NCI-H1417 treated with DMSO at 0.1 percent for 48 hours (cell line): ENCODE measurements at places on chromosomes 2 and 18.

DNA sequence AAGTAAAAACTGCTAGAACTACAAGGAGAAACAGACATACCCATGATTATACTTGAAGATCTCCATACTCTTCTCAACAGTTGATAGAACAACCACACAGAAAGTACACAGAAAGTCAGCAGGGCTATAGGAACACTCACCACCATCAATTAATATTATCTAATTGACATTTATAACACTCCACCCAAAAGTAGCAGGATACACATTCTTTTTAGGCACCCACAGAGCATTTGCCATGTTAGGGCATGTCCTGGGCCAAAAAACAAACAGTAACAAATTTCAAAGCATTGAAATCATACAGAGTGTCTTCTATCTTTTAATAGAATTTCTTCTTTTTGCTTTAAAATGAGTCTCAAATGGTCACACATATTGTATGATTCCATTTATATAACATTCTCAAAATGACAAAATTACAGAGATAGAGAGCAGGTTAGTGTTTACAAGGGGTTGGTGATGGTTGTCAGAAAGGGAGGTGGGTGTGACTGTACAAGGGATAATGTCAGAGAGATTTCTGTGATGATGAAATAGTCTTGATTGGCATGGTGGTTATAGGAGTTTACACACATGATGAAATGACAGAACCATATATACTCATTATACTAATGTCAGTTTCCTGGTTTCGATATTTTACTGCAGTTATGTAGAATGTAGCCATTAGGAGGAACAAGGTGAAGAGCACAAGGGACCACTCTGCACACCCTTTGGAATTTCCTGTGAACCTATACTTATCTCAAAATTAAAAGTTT lies 82.8 kb downstream of the NCK2 start:
- DNase-seq = no peak

DNA sequence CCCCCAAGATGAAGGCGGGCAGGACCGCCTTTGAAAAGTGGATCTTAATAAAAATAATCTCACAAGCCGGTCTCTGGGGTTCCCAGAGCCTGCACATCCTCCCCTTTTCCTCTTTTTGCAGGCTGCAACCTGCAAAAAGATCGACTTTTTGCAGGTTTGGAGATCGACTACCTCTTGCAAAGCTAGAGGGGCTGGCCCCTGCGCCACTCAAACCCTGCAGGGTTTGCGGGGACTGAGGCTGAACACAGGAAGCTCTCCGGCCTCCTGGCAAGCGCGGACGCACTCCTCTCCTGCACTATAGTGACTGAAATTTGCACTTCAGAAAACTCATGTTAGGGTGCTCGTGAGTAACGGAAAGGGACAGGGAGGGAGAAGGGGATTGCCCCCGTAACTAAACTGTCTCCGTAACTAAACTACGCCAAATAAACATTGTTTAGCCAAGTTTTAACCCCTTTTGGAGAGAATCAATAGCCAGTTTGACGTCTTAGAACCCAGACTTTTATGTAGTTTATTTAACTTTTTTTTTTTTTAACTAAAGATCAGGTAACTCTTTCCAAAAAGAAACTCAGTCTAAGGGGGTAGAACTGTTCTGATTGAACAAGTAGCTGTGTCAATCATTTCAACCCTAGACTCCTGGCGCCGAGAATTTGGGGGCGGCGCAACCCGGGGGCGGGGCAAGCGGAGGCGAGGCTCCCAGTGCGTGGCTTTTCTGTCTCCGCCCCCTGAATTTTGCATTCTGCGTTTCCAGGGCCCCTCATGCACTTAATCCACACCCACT lies 2.5 kb downstream of the IGFBP5 start:
- peak; percentile 45 for DNase-seq

DNA sequence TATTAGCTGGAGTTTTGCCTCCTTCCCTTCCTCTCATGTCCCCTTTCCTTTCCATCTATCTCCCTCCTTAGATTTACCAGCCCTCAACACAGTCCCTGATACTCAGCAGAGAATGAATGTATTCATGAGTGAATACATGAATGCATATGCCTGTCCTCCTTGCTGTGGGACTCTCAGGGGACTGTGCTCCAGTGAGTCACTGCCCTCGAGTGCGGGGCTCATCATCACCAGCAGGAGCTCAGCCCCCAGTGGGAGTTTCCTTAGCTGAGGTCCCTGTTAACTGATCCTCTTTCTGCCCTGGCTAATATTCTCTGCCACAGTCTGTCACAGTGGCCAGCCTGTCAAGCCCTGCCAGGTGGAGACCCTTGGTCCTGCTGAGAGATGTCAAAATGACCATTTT lies 104.9 kb upstream of the LHCGR start:
- DNase-seq = no peak

DNA sequence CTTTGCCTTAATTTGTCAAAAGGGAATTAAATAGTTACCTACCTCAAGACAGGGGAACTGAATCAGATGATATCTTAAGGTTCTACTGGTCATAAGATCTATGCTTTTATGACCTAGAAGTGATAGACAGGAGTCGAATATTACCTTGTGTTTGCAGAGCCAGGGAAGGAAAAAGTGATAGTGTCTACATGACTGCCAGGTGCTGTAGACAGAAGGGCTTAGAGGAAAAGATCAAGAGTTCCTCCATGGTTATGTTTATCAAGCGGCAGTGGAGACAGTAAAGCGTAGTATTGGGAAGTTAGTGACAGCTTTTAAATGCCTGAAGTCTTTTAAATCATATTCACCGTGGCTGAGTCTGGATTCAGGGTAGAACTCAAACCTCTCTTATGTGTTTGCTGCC lies 11.9 kb downstream of the CRIM1 start:
- DNase-seq = no peak

DNA sequence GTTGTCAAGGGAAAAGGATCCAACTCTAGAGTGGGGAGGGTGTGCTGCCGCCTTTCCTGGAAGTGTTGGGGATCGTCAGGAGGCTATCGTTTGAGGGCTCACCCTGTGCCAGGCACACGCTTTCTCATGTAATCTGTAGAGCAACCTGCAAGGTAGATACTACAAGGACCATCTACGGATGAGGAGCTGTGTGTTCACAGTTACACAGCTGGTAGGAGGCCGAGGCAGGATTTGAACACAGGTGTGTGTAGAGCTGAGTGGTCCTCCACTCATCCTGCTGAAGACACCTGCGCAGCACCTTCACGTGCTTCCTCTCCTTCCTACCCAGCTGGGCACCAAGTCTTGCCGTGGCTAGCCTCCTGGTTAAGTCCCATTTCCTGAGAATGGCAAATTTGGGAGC lies 68.3 kb downstream of the MARCO start:
- no peak for DNase-seq

GRCh38 chr18:10239103-10239502 lies 215.3 kb upstream of the APCDD1 start:
- no peak for DNase-seq

DNA sequence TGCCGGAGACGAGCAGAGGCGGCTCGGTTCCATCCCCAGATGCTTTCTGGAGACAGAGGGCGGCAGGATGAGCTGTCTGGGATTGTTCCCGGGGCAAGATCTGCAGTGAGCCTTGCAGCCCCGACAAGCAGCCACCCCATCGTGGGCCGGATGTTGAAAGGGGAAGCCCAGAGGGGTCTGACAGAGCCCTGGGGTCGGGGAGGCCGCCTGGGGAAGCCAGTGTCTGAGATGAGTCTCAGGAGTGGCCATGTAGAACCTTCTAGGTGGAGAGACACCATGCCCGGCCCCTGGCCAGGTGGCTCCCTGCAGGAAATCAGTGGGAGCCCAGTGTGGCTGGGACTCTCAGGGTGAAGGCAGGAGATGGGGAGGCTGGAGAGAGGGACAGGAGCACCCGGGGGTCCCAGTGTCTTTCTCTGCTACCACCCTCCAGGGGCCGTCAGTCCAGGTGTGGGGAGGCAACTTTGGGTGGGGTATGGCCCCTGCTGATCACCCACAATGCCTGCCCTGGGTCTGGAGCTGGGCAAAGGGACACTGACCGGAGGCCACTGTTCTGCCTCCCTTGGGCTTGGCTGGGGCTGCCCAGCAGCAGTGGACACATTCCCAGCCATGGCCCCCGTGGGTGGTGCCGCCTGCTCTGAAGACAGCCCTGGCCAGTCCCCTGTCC lies 128.3 kb upstream of the HS6ST1 start:
- no peak for DNase-seq

GRCh38 chr2:186256540-186256939 lies 229.5 kb upstream of the ZC3H15 start:
- peak; percentile 7 for DNase-seq

- no peak for DNase-seq
These were observed 787.2 kb downstream of the TSN start for GRCh38 chr2:122542646-122543045.

DNA sequence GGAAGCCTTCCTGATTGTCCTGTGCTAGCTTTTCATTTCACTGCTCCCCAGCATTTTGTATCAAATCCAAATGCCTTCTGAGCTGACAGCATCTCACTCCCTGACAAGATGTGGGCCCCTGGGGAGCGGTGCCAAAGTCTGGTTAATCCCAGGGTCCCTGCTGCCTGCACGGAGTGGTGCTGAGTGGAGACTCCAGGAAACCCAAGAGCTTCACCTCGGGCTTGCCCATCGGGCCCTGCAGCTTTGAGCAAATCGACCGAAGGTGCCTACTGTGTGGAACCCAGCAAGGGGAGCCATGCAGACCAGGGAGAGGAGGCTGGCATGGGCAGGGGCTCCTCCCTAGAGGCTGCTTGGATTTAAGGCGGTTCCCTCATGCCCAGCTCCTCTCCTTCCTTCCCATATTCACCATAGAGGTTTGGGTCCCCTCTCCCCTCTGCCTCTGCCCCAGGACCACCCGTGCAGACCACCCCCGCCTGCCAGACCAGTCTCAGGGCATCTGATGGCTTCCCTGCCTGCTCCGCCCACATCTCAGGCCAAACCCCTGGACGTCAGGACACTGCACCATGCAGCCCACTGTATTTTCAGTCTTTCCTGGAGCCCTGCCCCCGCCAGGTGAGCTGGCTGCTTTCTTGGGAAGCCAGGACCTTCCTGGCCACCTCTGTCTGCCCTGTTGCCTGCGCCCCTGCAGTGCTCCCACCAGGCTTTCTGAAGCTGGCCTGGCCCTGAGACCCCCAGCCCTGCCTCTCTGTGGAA lies 37.8 kb downstream of the RRM2 start:
- no peak for DNase-seq

DNA sequence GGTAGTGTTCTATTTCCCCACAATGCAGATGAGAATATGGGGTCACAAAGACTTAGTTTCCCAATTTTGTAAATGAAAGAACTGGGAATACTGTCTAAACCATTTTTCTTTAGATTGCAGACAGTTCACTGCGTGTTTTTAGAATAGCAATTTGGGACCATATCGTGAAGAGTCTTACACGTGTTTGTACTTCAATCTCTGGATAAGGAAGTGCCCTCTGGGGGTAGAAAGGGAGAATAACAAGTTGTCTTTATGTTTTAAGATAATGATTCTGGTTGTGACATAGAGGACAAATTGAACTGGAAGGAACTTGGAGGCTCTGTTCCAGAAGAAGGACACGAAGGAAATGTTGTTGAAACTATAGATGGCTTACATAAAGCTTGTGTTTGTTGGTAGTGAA lies 457.7 kb downstream of the CBLN2 start:
- no peak for DNase-seq

DNA sequence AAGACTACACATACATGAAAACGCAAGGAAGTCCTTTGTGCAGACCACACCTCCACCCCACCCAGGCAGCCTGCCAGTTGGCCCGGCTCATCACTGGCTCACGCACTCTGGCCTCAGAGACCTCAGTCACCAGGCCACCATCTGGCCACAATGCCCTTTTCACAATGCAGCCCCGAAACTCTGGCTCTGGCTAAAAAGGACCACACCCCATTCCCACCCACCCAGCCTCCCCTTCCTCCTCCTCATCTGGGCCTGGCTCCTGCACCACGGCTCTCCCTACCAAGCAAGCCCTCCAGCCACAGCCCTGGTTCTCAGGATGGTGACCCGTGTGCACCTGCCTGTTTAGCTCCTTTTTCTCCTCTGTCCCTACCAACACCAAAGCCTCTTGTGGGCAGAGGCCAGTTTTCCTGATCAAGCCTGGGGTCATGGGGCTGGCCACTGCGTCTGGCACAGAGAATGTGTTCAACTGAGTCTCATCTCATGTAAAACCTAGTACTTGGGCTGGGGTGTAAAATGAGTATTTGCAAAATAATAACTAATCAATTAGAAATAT lies 7.4 kb downstream of the HDAC4 start:
- no peak for DNase-seq

- DNase-seq = no peak
These were observed 30.6 kb downstream of the ORC4 start for GRCh38 chr2:147989809-147990403.

DNA sequence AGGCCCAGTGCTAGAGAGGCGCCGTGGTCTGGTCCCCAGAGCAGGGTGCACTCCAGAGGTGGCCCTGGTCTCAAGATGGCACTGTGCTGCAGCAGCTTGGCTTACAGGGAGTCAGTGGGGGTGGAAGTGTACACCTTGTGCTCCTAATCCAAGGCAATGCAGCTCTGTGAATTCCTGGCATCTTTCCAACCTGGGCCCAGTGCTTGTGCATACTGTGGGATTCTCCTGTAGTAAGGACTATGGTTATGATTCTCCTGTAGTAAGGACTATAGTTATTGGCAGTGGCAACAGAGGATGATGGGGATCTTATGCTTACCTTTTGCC lies 616.7 kb upstream of the REG3G start:
- no peak for DNase-seq

- DNase-seq = no peak
These were observed 264.0 kb downstream of the CNTNAP5 start for GRCh38 chr2:124289060-124289459.

DNA sequence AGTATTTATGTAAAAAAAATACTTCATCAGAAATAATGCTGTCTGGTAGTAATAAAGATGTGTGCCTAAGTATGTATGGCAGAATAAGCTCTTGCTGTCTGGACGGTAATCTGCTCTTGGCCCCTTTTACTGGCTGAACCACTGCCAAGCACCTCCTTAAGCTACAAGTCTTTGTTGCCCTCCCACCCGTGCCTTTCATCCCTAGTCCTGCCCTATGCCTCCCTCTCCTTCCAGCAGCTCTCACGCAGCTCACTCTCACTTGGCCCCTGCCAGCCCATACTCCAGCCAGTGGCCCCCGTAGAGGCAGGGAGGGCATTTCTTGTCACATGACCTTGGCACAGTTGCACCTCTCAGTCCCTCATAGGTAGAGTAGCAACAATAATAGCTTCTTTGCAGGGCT lies 54.5 kb upstream of the NPAS2 start:
- DNase-seq = no peak

- no peak for DNase-seq
These were observed 319.9 kb downstream of the MYCN start for GRCh38 chr2:16260041-16260830.

DNA sequence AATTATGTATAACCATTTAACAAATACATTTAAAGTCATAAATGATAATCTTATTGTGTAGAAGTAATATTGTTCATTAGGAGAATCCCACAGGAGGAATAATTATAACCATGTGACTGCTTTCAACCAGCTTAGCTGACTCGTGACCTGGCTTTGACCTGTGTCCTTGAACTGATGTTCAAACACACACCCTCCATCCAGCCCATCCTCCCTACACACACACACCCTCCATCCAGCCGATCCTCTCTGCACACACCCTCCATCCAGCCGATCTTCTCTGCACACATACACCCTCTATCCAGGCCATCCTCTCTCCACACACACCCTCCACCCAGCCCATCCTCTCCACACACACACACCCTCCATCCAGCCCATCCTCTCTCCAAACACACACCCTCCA lies 83.5 kb downstream of the EIPR1 start:
- DNase-seq = no peak

GRCh38 chr2:104597942-104598341 lies 256.0 kb upstream of the POU3F3 start:
- DNase-seq = no peak

GRCh38 chr2:229566370-229566769 lies 148.0 kb downstream of the DNER start:
- DNase-seq = no peak

- no peak for DNase-seq
These were observed 47.6 kb downstream of the PDCL3 start for GRCh38 chr2:100610381-100610831.
